ENCODE measurements at places on chromosomes 12 and 14.

DNA sequence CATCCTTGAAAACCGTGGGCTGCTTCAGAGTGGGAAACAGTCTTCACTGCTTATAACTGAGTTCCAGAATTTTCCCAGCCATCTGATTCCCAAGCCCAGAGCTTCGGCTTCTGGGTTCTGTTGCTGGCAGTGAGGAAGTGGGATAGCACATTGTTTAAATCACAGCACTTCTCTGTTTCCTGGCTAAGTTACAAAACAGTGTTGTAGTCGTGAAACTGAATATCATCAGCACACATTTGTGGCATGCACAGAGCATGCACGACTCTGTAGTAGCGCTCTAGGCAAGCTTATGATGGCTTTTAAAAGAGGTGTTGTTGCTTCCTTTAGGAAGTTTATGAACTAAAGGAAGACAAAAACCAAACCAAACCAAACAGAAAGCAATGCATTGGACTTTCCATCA is 1005.5 kb downstream of the NRXN3 start:
- DNase-seq: no peak

DNA sequence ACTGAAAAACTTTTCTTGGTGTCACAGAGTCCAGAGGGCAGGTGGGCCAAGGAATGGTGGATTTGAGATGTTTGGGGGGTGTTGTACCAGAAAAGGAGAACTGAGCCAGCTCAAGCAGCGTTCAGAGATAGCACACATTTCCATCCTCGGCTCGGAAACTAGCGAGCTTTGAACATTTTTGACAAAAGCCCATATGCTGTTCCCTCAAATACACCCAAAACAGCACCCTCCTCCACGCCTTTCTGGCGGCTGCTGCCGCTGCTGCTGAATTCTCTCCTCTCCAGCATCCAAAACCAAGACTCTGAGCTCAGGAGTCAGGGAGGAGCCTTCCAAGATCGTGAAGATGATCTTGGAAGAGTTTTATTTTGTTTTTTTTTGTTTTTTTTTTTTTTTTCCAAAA is 961 bp downstream of the SRRM4 start:
- DNase-seq: no peak

DNA sequence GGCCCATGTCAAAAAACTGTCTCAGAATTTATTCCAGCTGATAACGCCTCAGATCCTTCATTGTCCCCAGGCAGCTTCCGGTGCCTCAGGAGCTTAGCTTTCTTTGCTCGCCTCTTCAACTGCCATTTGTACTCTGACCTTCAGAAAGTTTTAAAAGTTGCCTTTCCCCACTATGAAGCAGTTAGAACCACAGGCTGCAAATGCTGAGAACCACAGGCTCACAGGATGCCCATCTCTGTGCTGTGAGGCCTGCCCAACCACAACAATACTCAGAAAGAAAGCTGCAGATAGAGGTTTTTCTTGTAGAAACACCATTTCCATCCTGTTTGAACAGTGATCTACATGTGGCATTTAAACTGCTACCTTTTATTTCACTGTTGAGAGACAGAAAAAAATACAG is 131.1 kb downstream of the PRKCH start:
- no peak for DNase-seq

- no peak for DNase-seq
These were observed 17.7 kb upstream of the C1S start for GRCh38 chr12:7042842-7043241.

- no peak for DNase-seq
These were observed 39.2 kb upstream of the KRR1 start for GRCh38 chr12:75550401-75551240.

DNA sequence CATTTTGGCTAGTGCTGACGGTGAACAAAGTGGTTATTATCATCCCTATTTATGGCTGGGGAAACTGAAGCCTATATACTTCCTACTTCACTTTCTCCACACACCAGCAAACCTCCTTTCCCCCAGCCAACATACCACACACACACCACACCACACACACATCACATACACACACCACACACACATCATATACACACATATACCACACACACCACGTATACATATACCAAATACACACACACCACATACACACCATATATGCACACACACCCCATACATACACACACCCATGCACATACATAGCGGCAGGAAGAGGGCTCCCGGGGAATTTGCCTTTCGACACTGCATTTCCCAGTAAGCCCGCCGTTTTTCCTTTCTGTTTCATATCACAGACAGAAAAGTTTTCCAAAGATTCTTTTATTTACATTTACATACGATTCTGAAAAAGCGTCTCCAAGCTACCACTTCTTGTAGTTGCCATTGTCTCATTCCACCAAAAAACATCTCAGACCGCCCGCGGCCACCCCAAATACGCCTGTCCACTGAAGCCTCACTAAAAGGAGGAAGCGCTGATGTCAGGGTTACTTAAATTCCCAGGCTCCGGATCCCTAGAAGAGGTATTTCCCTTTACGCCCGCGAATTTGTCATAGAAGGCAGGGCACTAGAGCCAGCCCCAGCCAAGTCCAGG is 823 bp upstream of the RAB5B start:
- no peak for DNase-seq

DNA sequence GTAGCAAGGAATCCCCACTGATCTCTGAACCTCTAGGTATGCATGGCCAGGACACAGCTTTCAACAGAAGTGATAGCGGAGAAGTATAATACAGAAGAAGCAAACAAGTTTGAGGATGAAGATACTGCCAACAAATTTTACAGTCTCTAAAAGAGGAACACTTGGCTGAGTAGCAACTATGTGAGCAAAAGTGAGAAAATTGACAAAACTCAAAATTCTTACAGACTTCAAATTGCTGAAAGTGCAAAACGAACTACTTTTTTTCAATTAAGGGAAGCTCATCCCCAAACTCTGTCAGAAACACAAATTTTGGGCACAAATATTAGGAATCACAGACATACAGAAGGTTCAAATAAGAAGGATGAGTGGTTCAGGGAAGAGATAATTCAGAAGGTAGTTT is 1324.6 kb downstream of the LRFN5 start:
- no peak for DNase-seq

GRCh38 chr12:88604646-88605045 is 24.4 kb upstream of the KITLG start:
- DNase-seq: no peak

DNA sequence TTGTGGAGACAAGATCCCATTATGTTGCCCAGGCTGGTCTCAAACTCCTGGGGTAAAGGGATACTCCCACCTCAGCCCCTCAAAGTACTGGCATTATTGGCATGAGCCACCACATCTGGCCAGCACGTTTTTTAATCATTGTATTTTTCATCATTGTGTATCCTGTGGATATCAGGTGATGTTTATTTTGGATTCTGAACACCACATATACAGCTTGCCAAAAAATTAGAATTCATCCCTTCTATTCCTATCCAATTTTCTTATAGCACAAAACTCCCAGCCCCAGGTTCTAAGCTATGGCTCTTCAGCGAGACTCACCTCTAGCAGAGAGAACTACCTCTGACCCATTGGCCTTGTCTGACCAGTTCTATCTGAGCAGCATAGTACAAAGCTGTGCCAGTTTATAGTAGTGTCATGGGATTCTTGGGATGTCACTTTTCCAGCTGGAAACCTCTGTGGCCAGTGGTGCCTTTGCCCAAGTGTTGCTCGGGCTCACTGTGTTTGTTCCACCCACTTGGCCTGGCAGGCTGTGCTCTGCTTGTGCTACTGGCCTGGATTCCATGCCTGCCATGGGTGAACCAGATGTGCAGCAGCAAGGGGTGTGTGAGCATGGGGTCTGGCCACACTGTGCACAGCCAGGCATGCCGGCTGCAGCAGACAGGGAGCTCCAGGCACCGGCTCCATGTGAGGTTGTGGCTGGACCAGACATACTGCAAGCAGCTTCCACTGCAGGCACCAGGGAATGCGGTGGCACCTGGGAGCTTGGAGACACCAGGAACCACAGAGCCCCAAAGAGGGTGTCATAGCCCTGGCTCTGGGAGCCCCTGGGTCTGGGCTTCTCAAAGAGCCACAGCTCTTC is 37.2 kb downstream of the TIMELESS start:
- no peak for DNase-seq

DNA sequence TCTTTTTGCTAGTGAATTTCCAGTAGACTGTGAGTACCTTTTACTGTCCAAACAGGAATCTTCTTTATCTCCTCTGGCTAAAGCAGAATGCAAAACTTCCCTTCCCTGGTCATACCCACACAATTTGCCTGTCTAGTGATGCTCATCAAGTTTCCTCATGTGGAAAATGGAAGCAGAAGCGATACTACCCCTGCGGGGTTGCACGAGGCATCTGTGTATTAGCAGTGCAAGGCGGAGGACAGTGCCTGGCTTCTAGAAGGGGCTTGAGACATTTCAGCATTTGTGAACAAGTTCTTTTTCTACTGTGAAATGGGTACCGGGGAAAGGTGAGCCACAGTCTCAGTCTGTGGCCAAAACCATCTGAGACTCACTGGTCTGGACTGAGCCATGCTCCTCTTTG is 340.9 kb downstream of the AACS start:
- DNase-seq: no peak

GRCh38 chr14:23377573-23378563 is 1.0 kb downstream of the CMTM5 start:
- DNase-seq: no peak

DNA sequence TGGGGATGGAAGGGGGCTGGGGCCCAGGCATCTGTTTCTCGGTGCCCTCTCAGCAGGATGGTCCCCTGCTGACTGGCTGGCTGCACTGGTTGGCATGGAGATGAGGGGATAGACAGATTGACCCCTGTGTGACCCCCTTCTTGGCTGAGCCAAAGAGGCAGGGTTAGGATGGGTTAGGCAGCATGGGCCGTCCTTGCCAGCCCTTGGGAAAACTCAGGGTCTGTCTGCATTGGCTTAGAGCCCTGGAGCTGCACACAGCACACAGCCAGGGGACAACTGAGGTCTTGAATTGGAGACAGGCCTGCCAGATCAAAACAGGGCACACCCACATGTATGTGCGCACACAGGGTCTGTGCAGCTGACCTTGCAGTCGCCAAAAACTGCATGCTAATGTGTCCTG is 11.2 kb upstream of the LRP1-AS start:
- DNase-seq: no peak

GRCh38 chr12:106908561-106908960 is 47.1 kb upstream of the TMEM263 start:
- DNase-seq: no peak

- no peak for DNase-seq
These were observed 4.4 kb upstream of the FAM186B start for GRCh38 chr12:49609875-49610154.

DNA sequence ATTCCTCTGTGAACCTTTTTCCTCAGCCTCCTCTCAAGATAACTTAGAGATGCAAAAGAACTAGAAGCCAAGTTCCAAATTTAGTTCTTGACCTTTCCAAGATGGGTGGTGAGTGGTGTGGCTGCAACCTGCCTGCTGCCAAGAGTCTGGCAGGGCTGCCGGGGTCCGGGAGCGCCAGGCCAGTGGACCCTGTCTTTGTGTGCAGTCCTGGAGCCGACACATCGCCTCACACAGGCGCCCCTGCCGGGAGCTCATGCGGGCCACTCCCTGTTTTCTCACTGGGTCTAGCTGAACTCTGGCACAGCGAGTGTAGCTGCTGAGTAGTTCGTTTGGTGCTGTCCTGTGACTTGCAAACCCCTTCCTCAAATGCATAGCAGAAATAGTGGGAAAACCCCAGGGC is 84.9 kb downstream of the CACNA1C start:
- no peak for DNase-seq

- no peak for DNase-seq
These were observed 5.4 kb upstream of the NT5DC3 start for GRCh38 chr12:103846415-103846814.

DNA sequence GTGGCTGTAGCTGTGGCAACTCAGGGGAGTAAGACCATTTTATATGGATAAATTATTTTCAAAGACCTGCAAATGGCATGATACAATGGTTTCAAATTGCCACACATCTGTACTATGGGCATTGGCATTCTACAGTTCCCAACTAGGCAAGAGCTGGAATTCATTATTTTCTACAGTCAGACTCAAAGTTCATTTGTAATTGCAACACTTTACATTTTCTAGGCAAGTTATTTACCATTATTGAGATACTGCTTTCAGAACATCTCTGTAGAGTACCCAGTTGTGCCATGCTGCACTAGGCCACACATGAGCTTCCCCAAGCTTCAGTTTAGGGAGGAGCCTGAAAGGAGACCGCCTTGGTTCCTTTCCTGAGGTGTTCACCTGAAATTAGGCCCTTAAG is 8.0 kb upstream of the ATG14 start:
- no peak for DNase-seq

DNA sequence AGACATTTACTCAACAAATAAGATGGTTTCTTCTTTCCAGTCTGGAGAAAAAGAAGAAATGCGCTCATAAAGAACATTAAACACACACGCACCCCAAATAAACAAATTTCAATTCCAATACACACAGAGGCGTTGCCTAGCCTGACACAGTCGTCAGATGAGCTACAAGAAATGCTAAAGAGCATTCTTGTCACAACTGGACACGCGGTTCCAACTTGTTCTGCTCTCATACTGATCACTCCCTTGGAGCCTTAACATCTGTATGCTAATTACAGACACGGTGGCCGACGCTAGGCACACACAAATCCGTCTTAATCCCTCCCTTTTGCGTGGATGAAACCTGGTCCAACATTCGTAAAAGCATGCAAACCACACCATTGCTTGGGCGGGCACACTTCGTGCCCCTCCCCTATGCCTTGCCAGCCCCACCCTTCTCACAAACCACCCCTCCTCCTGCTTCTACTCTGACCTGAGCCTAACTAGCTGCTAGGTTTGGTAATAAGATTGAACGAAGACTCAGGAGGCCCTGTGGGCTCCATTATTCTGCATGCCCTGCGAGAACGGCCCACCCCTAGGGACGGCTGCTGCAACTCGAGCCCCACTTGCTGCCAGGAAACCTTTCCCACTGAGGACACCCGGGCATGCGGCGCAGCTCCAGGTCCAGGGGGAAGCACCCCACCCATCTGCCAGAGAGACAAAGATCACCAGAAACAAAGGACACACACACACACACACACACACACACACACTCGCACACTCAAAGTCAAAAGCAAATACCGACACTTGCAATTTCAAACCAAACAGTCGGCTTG is 1.2 kb downstream of the KCNK10 start:
- peak; percentile 69 for DNase-seq

Data from SHP77 treated with DMSO at 0.1 percent for 48 hours (cell line).